ENCODE measurements at places on chromosomes 7 and 10.

DNA sequence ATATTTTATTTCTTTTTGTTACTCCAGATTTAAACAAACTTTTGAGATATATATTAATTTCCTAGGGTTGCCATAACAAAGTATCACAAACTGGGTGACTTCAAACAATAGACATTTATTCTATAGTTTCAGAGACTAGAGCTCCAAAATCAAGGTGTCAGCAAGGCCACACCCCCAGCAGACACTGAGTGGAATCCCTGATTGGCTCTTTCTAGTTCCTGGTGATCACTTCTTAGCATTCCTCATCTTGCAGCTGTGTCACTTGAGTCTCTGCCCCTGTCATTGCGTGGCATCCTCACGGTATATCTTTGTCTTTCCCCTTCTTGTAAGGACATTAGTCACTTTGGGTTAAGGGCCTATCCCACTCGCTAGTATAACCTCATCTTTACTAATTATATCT lies 7.6 kb upstream of the SLC26A3 start:
- no peak for DNase-seq

GRCh38 chr10:117362313-117362712 lies 12.9 kb downstream of the PDZD8 start:
- no peak for DNase-seq

DNA sequence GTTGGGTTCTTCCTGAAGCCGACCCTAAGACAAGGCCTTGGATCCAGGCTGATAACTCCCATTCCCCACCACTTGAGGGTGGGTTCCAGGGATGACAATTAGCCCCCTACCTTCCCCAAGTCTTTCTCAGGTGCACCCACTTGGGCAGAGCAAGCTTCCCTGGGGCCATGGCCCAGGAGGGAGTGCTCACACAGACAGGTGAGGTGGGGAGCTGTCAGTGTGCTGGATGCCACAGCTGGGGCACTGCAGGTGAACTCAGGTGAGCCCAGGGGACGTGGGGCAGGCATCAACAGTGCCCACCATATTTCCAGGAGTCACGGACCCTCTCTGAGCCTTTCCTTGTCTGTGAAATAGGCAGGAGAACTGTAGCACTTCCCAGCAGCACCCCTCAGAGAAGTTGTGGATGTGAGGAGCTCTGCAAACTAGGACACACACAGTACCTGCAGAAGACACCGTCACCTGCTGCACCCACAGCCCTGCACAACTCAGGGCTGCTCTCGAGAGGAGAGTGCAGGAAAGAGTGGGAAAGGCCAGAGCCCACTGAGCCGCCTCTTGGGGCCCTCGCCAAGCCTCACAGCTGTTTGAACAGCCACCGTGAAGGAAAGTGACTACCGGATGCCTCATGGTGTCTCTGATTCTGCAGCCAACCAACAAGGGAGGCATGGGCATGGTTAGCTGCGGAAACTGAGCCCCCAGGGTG lies 17.9 kb downstream of the SH3PXD2A start:
- no peak for DNase-seq

DNA sequence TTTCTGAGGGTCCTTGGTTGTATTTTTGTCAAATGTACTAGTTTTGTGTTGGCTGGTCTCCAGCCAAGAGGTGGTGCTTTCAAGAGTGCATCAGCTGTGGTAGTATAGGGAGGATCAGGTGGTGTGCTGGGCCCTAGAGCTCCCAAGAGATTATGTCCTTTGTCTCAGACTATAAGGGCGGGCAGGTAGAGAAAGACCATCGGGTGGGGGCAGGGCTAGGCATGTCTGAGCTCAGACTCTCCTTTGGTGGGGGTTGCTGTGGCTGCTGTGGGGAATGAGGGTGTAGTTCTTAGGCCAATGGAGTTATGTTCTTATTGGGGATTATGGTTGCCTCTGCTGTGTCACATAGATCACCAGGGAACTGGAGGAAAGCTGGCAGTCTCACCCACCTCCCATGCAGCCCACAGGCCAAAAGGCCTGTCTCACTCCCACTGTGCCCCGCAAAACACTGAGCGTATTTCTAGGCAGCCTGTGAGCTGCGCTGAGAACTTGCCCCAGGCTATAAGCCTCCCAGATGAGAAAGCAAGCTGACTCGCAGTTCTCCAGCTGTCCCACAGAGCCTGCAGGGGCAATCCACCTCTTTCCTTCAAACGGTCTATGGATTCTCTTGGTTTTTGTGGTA lies 1066.7 kb downstream of the GRM8 start:
- no peak for DNase-seq

- DNase-seq: no peak
Observed at GRCh38 chr10:114634609-114634979, 23.5 kb downstream of the ABLIM1 start.

GRCh38 chr10:74123081-74123480 lies 27.5 kb downstream of the AP3M1 start:
- DNase-seq: no peak

DNA sequence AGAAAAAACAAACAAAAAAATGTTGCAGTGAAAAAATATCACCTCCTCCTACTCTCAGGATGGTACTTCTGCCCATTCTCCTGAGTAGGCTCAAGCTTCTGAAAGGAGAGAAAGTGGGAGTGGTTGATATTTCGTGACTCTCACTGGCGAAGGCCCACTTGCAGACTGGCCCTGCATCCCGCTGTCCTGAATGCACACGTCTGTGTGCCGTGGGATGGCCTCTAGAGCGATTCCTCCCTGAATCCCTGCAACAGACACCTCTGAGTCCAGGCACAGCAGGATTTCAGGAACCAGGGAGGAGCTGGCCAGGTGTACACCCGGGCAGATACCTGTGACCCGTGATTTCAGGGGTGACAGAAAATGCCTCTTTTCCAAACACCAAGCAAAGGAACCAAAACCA lies 319.2 kb downstream of the DPP6 start:
- DNase-seq: no peak

- DNase-seq: no peak
Observed at GRCh38 chr7:74395745-74396311, 57.9 kb upstream of the GTF2IRD1 start.

- no peak for DNase-seq
Observed at GRCh38 chr7:44664780-44665461, 58.5 kb downstream of the OGDH start.

GRCh38 chr7:103391976-103392375 lies 44.5 kb downstream of the PSMC2 start:
- DNase-seq: no peak

GRCh38 chr7:141685285-141686023 lies 16.5 kb downstream of the DENND11 start:
- DNase-seq: no peak

GRCh38 chr7:22730921-22731654 lies 4.1 kb downstream of the IL6 start:
- DNase-seq: no peak

GRCh38 chr7:139252451-139252850 lies 21.4 kb downstream of the UBN2 start:
- DNase-seq: no peak

GRCh38 chr7:101567230-101567629 lies 61.9 kb downstream of the MYL10 start:
- DNase-seq: no peak

DNA sequence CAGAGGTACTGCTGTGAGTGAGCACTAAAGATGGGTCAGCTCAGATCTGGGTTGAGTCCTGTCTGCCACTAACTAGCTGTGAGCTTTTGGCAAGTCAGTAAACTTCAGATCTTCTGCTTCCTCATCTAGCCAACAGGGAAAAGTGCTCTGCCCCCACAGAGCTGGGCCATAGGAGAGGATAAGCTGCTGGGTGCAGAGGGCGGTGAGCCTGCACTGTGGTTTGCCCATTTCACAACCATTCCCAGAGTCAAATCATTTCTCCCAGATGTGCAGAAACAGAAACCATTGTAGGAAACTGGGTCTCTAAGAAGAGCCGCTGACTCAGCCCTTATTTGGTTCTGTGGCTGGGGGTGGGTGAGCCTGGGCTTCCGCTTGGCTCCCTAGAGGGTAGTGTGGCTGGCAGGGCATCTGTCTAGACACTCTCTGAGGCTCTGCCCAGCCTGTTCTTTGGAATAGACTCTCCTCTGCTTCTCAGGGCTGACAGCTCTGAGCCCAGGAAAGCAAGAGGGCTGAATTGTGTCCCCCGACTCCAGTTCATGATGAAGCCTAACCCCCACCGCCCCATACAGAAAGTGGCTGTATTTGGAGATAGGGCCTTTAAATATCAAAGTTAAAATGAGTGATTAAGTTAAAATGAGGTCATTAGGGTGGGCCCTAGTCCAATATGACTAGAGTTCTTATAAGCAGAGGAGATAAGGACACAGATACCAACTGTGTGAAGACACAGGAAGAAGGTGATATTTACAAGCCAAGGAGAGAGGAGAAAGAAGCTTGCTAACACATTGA lies 29.5 kb upstream of the ARHGAP22 start:
- peak; percentile 32 for DNase-seq

All from stimulated activated CD8-positive, alpha-beta memory T cell treated with anti-CD3 and anti-CD28 coated beads, Interleukin-2, amount 100 ng/mL, for 48 hours (primary cell).